Osteocyte (in vitro differentiated cells): ENCODE measurements at places on chromosomes 2 and 18. TPM values are rescaled to one million over a fixed set of nuclear protein-coding genes. Genes with fewer than 3 reads are reported as not detected.

- DNase-seq, result peak; percentile 67
- H3K4me3 ChIP-seq, result no peak overlapping the region
- peaks cover 22% of the 10 kb centered on the region for H3K27me3 ChIP-seq
- peaks cover 3% of the 10 kb centered on the region for H3K36me3 ChIP-seq
- H3K4me1 ChIP-seq, result peaks cover 10% of the 10 kb centered on the region
Observed at GRCh38 chr2:241014764-241015163, 16.3 kb downstream of the SNED1 start.

- no peak overlapping the region for H3K27ac ChIP-seq
- no peaks in the 10 kb centered on the region for H3K27me3 ChIP-seq
- no peak overlapping the region for H3K4me3 ChIP-seq
- no peak for DNase-seq
Observed at GRCh38 chr2:13001408-13001807, 284.7 kb downstream of the TRIB2 start.

DNA sequence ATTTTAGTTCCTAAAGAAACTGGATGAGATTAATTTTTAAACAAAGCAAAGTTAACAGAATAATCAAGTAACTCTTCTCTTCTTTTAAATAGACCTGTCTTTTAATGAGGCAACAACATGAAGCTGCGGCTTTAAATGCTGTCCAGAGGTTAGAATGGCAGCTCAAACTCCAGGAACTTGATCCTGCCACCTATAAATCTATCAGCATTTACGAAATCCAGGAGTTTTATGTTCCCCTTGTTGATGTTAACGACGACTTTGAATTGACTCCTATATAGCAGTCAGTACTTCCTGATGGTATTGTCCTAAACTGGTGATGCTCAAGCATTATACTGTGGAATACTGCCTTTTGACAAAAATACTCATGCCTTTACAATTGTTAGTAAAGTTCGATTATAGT lies 53.7 kb upstream of the TWSG1 start:
- H3K4me1 ChIP-seq, result peaks cover 5% of the 10 kb centered on the region
- peaks cover 39% of the 10 kb centered on the region for H3K36me3 ChIP-seq
- no peaks in the 10 kb centered on the region for H3K27me3 ChIP-seq
- no peak overlapping the region for H3K4me3 ChIP-seq
- no peak overlapping the region for H3K27ac ChIP-seq

- H3K4me1 ChIP-seq, result peaks cover 38% of the 10 kb centered on the region
- H3K27me3 ChIP-seq, result no peaks in the 10 kb centered on the region
- H3K36me3 ChIP-seq, result peaks cover 29% of the 10 kb centered on the region
- no peak overlapping the region for H3K4me3 ChIP-seq
- DNase-seq, result no peak
Observed at GRCh38 chr2:191359133-191359532, 113.9 kb downstream of the MYO1B start.

Gene NOL4
- not detected in 2 replicates for total RNA-seq

DNA sequence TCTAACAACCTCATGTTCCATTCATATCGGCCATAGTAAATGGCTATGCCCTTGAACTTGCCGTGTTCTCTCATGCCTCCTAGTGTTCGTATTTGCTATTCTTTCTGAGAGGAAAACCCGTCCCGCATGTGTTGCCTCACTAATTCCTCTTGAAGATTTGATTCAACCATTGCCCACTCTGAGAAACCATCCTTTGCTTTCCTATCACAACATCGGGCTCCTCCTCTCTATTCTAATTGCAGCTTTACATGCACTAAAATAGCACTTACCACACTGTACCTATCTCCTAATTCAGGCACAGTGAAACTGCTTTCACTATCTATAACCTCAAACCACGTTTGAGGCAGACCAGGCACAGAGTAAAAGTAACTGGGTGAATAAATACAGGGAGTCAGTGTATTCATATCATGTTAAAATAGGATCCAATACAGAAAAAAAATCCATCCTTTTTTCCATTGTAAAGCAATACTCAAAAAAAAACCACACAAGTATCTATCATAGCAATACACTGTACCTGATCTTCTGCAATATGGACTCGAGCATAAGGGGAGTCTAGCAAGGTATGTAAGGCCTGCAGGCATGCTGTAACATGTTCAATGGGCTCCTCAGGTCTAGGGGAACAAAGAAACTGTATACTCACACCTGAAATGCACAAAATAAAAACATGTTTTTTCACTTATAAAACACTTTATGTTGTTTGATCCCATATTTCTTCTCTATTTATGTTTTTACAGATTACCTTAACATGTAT lies 39.0 kb upstream of the STRN start:
- no peak overlapping the region for H3K4me3 ChIP-seq
- no peaks in the 10 kb centered on the region for H3K27me3 ChIP-seq
- no peak for DNase-seq
- peaks cover 38% of the 10 kb centered on the region for H3K36me3 ChIP-seq
- H3K27ac ChIP-seq, result no peak overlapping the region

Gene LYPD6B
- total RNA-seq, result 13.5 and 14.5 TPM in 2 replicates

Gene VWA3B
- not detected in 2 replicates for total RNA-seq

Gene RANBP2
- 52.8 and 58.6 TPM in 2 replicates for total RNA-seq

DNA sequence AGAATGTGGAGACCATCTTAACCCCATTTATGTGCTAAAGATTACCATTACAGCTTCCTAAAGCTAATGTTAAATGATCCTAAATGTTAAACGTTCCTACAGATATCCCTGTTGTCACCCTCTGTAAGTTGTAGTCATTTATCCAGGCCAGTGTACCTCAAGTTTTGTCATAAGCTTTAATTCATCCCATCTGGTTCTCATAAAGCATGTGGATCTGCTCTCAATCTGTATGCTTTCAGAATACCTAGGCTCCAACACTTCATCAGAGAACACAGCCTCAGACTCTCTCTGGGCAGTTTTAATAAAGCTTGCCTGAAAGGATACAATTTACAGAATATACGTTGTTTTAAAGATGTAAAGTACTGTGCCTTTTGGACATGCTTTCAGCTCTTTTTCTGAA lies 4.2 kb upstream of the CCDC178 start:
- DNase-seq, result no peak
- no peaks in the 10 kb centered on the region for H3K36me3 ChIP-seq
- H3K4me1 ChIP-seq, result peaks cover 3% of the 10 kb centered on the region
- H3K27me3 ChIP-seq, result peaks cover 5% of the 10 kb centered on the region
- H3K27ac ChIP-seq, result no peak overlapping the region
- H3K4me3 ChIP-seq, result no peak overlapping the region

DNA sequence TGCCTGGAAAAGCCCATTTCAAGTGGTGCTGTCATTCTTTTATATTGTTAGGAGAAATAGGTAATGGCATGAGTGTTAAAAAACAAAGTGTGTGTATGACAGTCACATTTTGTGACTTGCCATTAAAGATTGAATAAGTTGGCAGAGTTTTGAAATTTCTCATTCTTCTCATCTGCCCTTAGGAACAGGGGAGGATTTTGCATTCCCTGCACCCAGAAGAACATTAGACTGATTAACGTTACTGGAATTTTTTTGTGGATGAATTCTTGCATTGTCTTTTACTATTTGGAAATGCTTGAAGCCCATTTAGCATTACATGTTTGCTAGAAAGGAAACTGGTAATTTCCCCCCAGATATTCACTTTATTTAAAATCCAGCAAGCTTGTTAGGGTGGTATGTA lies 162.2 kb downstream of the BABAM2 start:
- no peaks in the 10 kb centered on the region for H3K27me3 ChIP-seq
- DNase-seq, result no peak
- H3K27ac ChIP-seq, result no peak overlapping the region
- peaks cover 12% of the 10 kb centered on the region for H3K36me3 ChIP-seq
- peaks cover 21% of the 10 kb centered on the region for H3K4me1 ChIP-seq
- no peak overlapping the region for H3K4me3 ChIP-seq

- H3K27ac ChIP-seq, result peak overlapping the region; percentile 66
- peaks cover 57% of the 10 kb centered on the region for H3K4me1 ChIP-seq
- H3K4me3 ChIP-seq, result no peak overlapping the region
Observed at GRCh38 chr18:48534364-48534763, 4.5 kb upstream of the CTIF start.

- no peak overlapping the region for H3K27ac ChIP-seq
- H3K4me1 ChIP-seq, result peaks cover 46% of the 10 kb centered on the region
- no peaks in the 10 kb centered on the region for H3K27me3 ChIP-seq
- no peak for DNase-seq
- peaks cover 13% of the 10 kb centered on the region for H3K36me3 ChIP-seq
Observed at GRCh38 chr2:37316181-37316580, 8.5 kb downstream of the PRKD3 start.

GRCh38 chr18:5029592-5029991 lies 167.5 kb downstream of the AKAIN1 start:
- no peak for DNase-seq
- H3K27ac ChIP-seq, result no peak overlapping the region
- no peaks in the 10 kb centered on the region for H3K4me1 ChIP-seq
- no peaks in the 10 kb centered on the region for H3K27me3 ChIP-seq
- H3K36me3 ChIP-seq, result no peaks in the 10 kb centered on the region
- no peak overlapping the region for H3K4me3 ChIP-seq

DNA sequence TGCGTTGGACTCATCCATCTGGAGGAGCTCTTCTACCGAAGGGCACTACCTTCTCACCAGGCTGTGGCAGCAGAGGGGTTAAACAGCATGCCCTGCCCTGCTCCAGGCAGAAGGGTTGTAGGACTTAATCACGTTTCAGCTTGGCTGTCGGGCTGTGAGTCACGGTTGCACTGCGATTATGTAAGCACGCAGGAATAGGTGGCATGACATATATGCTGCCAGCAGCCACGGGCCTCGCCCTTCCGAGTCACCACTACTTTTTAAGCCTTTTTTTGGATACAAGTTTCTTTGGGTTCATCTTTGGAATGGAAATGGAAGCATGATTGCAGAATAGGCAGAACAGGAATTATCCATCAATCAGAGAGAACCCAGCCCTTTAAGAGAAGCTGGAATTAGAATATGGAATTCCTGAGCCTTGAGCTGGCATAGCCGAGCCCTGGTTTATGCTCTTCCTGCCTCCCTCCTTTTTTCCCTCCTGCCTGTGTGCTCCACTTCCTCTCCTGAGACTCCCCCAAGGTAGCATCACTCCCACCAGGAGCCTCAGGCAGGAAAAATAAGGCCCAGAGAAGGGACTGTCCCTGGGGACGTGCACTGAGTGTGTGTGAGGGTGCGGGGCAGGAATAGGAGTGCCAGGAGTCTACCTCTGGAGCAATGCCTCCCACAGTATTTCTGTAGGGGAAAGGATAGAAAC lies 86.8 kb downstream of the SEMA4F start:
- DNase-seq, result no peak
- H3K27ac ChIP-seq, result peak overlapping the region; percentile 71
- peaks cover 36% of the 10 kb centered on the region for H3K4me1 ChIP-seq

DNA sequence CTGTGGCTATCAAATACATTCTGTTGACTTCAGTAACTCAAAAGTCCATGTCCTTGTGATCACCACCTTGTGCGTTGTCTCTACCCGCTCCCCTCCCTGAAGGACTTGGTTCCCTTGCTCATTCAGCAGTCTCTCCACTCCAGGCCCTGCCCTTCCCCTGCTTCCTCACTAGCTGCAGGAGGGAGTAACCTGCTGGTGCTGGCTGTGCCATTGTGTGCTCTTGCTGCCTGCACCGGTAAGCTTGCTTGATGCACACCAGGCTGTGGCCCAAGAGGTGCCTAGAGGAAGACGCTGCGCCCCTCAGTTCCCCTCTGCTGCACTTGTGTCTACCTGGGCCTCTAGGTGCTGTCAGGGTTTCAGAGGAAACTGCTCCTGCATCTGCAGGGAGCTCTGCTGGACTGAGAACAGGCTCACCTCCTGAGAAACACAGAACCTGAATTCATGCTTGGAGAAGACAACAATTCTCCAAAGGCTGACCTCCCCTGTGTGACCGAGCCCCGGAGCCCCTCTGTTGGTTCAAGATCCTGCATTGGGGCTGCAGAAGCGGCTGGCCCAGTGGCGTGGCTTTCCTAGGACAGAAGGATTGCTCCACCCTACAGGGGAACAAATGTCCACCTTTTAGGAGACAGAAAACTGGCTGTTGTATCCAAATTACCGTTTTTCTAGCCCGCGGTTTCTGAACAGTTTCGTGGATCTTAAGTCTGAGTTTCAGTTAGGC lies 33.6 kb downstream of the PTPRM start:
- H3K4me3 ChIP-seq, result no peak overlapping the region
- H3K36me3 ChIP-seq, result no peaks in the 10 kb centered on the region
- no peak for DNase-seq
- no peaks in the 10 kb centered on the region for H3K27me3 ChIP-seq
- H3K4me1 ChIP-seq, result peaks cover 33% of the 10 kb centered on the region

- no peaks in the 10 kb centered on the region for H3K4me1 ChIP-seq
- H3K27me3 ChIP-seq, result no peaks in the 10 kb centered on the region
- DNase-seq, result no peak
Observed at GRCh38 chr2:23131066-23131575, 253.9 kb upstream of the KLHL29 start.

DNA sequence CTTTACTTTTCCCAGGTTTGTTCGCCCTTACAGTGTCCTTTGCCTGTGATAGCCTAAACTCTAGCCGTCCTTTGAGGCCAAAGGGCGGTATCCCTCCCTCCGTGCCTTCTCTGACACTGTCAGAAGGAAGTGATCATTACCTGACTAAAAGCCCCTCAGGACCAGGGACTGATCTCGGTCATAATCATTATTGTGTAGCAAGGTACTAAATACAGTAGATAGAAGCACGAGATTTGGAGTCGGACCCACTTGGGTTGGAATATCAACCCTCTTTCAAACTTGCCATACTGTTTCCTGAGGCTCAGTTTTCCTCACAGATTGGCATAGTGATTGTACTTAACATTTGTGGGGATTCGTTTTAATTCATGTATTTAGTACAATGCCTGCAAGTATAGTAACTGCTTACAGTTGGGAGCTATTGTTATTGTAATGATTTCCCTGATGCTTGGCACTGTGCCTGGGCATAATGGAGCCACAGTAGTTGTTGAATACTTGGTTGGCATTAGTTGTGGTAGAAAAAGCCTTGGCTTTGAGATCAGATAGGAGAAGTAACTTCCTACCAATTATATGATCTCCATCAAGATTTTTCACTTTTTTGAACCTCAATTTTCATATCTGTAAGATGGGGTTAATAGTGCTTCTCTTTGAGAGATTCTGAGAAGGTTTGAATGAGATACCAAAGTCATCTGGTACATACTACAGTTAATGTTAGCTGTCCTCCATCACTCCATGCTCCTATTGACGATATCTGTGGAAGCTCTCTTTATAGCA lies 836 bp downstream of the STK11IP start:
- H3K36me3 ChIP-seq, result peaks cover 15% of the 10 kb centered on the region
- H3K4me1 ChIP-seq, result peaks cover 40% of the 10 kb centered on the region
- peak overlapping the region; percentile 100 for H3K27ac ChIP-seq
- peak overlapping the region; percentile 98 for H3K4me3 ChIP-seq
- DNase-seq, result no peak

GRCh38 chr2:102082571-102083392 lies 59.8 kb upstream of the IL1R1 start:
- DNase-seq, result no peak
- H3K4me3 ChIP-seq, result peak overlapping the region; percentile 3
